Brain (organoid and tissue), 16 donors: ENCODE measurements at places on chromosomes 2 and 18. TPM values are rescaled to one million over a fixed set of nuclear protein-coding genes. Genes with fewer than 3 reads are reported as not detected.

Gene FNDC4
- 23.0 TPM for polyA plus RNA-seq

Gene CKAP2L
- polyA plus RNA-seq: 11.8 TPM

Gene PCARE
- polyA plus RNA-seq: not detected

Gene REG1B
- polyA plus RNA-seq: not detected

Gene NT5C1B
- not detected for polyA plus RNA-seq

Gene WDR35
- polyA plus RNA-seq: 6.7 TPM

Gene MRPS9
- 17.2 TPM for polyA plus RNA-seq

Gene TLX2
- 0.20 TPM for polyA plus RNA-seq

Gene AP1S3
- 0.88 TPM for polyA plus RNA-seq

Gene ARHGEF4
- polyA plus RNA-seq: 47.6 TPM

Gene ANKRD30BL
- polyA plus RNA-seq: not detected

Gene KHK
- polyA plus RNA-seq: 9.2 TPM

Gene DSG1
- polyA plus RNA-seq: 0.05 TPM

Gene GPC1
- polyA plus RNA-seq: 52.7 TPM

Gene CCDC141
- polyA plus RNA-seq: not detected

Gene TUBB8B
- polyA plus RNA-seq: 0.80 TPM

Gene VSNL1
- polyA plus RNA-seq: 124 TPM

Gene LHCGR
- polyA plus RNA-seq: not detected

Gene AQP4
- 35.4 TPM for polyA plus RNA-seq

Gene ANKRD62
- polyA plus RNA-seq: not detected

Gene GPR17
- 15.5 TPM for polyA plus RNA-seq

Gene FBLN7
- 32.4 TPM for polyA plus RNA-seq

Gene CYTIP
- 0.76 TPM for polyA plus RNA-seq

Gene HOXD13
- 9.8 TPM for polyA plus RNA-seq

Gene RAB6C
- 0.29 TPM for polyA plus RNA-seq

Gene FEV
- polyA plus RNA-seq: 5.9 TPM

Gene HOXD12
- polyA plus RNA-seq: 1.3 TPM

Gene ARPC2
- polyA plus RNA-seq: 169 TPM

Gene ATF2
- polyA plus RNA-seq: 18.2 TPM

Gene HOXD9
- polyA plus RNA-seq: 8.9 TPM

Gene SERPINB2
- polyA plus RNA-seq: not detected

Gene COPS8
- 94.9 TPM for polyA plus RNA-seq

Gene MFSD6
- 58.4 TPM for polyA plus RNA-seq

Gene PLCD4
- polyA plus RNA-seq: 9.7 TPM

Gene EVX2
- 0.14 TPM for polyA plus RNA-seq

Gene MRO
- polyA plus RNA-seq: 7.2 TPM

Gene DCAF17
- polyA plus RNA-seq: 3.5 TPM

Gene LTBP1
- polyA plus RNA-seq: 9.8 TPM

Gene CYP26B1
- 3.4 TPM for polyA plus RNA-seq

Gene ATP8B1
- polyA plus RNA-seq: 1.8 TPM

Gene TCF23
- not detected for polyA plus RNA-seq

Gene MFF
- 77.1 TPM for polyA plus RNA-seq

Gene GALNT14
- polyA plus RNA-seq: 2.5 TPM

Gene LGALSL
- 2.5 TPM for polyA plus RNA-seq

Gene FN1
- 172 TPM for polyA plus RNA-seq

Gene CCDC178
- polyA plus RNA-seq: 2.8 TPM

Gene SLC16A14
- 2.2 TPM for polyA plus RNA-seq
